Calu3 (cell line): ENCODE measurements at places on chromosomes 7 and 10.

- peak; percentile 38 for DNase-seq
These were observed 91.0 kb upstream of the STRIP2 start for GRCh38 chr7:129343099-129343700.

DNA sequence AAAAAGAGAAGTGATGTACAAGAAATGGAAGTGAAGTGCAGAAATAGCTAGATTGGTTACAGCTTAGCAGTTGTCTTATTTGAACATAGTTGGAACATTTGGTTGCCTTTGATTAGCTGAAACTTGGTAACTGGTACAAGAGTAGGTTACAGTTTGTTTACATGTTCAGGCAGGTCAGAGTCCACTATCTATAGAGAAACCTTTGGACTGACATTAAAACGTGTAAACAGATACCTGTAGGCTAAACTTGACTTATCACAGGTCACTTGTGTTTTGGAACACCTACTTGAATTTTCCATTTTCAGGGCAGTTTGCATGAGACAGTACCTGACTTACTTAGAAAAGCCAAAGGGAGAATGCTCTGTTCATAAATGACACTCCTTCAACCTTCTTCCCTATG, 28.5 kb upstream of the CYP2C8 start:
- no peak for DNase-seq

DNA sequence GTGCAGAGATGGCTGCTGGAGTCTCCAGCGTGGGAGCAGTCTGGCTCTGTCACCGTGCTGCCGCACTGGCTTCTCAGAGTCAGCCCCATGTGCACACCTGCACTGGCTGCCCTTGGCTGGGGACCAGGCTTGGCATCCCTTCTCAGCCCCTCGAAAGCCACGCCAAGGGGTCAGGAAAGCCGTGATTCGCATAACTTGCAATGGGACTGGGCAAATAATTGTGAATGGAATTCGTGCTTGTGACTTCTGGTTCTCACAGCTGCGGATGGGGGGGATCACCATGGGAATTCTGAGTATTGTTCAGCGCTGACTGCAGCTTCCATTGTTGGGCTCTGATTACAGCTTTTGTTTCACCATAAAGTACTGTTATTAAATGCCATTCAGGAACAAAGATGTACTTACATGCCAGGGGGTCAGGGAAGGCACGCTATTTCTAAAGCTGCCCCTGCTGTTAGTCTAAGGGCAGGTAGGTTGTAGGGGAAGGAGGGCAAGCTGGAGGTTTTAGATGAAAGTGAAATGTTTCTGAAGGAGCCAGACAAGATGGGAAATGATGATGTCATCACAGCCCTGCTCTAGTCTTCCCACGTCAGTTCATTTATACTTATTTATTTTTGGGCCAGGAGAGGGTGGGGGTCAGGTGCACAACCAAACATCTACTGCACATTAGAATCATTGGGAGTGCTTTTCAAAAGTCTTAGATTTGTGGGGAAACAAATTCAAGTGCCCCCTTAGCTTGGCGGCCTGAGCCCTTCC, 5.8 kb upstream of the PLEKHA1 start:
- no peak for DNase-seq

- no peak for DNase-seq
These were observed 3.9 kb upstream of the PVRIG start for GRCh38 chr7:100215895-100216294.
